ENCODE measurements at places on chromosomes 12 and 14.

- DNase-seq = no peak
Observed at GRCh38 chr14:62604524-62604923, 440.7 kb downstream of the KCNH5 start.

DNA sequence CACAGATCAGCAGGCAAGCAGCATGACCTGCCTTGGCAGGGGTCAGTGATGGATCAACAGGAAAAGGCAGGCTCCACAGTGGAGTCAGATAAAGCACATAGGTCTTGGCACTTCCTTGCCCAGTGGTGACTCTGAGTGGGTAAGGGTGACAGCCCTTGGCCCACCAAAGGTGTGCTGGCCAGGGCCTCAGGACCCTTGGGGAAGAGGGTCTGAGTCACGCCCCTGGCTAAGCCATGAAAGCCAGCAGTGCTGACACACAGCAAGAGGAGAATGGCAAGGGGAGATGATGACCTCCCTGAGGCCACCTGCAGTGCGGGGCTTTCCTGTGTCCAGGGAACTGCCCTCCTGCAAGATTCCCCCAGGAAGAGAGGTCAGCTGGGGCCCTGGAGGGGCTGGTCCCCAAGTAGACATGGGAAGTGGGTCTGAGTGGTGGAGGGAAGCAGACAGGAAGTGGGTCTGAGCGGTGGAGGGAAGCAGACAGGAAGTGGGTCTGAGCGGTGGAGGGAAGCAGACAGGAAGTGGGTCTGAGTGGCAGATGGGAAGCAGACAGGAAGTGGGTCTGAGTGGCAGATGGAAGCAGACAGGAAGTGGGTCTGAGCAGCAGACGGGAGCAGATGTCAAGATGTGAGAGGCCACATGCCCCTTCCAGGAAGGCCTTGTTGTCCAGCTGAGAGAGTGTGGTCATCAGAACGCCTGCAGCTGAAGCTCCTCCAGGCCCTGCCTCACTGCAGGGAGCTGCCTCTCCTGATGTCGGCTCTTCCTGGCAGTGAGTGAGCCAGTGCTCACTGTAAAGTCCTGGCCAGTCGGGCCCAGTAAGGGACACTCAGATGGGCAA lies 34.8 kb downstream of the DIO3 start:
- no peak for DNase-seq

DNA sequence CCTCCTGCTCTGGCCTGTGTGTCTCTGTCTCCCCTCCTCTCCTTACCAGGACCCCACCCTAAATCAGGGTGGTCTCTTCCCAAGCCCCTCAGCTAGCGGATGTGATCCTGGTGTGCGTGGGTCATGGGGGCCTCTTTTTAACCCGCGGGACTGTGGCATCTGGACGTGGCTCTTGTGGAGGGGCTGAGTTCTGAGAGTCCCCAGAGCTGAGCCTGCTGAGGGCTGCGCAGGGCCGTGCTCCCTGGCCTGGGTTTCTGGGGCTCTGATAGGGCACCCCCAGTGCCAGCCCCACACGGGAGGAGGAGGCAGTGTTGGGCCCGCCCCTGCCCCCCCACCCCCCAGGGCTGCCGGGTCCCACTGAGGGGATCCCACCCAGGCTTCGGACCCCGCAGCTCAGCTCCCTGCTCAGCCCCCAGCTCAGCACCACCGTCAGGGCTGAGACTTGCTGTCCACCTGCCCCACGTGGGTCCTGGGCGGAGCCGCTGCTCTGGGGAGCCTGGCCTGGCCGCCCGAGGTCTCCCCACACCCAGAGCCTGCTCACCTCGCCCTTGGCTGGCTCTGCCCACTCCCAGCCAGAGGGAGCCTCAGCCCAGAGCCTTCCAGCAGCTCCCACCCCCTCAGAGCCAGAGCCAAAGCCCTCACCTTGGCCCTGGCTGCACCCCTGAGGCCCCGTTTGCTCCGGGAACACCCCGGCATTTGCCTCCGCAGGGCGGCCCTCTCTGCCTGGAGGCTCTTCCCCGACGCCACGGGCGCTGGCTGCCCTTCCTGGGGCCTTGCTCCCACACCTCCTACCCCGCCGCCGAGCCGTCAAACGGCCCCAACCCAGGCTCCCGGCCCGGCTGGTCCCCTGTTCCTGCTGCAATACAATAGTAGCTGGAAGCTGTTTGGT lies 31.5 kb downstream of the NOC4L start:
- DNase-seq = no peak

GRCh38 chr12:24444634-24445033 lies 495.2 kb upstream of the SOX5 start:
- no peak for DNase-seq

GRCh38 chr14:49173765-49174373 lies 412.3 kb downstream of the RPS29 start:
- peak; percentile 25 for DNase-seq

- no peak for DNase-seq
Observed at GRCh38 chr14:97602438-97603117, 805.4 kb downstream of the VRK1 start.

DNA sequence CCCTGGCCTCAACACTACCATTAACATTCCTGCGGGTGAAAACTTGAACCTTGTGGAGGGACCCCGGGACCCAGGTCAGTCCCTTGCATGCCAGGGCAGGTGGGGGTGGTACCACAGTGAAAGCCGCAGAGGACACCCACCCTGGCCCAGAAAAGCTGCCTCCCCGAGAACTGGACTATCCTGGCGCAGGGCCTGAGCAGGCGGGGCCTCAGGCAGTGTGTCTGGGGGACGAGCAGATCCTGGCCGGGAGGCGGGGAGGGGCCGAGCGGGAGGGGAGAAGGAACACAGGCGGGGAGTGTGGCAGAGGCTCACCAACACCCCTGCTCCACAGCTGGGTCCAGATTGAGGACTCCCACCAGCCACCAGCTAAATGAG lies 10.0 kb downstream of the AHNAK2 start:
- DNase-seq = no peak
